ENCODE measurements at places on chromosomes 4 and X.
A peak's percentile ranks its signal among the peaks of the same experiment; 100 is the strongest.

GRCh38 chr4:83358410-83358809 lies 23.8 kb upstream of the HPSE start:
- no peak for DNase-seq

DNA sequence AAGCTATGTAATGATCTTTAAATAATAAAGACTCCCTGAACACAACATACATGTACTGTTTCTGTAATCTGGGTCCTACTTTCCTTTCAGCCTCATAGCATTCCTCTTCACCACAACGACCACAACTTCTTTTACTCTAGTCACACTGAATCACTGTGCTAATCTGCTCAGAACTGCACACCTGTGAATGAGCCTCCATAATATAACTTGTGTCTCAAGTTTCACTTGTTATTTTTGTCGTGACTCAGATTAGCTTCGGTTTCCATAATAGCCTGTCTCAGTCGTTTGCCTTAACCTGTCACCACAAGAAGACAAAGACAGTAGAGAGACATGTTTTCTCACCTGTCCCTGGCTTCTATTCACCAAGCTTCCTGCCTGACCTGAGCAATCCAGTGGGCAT lies 61.8 kb downstream of the MAGED1 start:
- no peak for DNase-seq

DNA sequence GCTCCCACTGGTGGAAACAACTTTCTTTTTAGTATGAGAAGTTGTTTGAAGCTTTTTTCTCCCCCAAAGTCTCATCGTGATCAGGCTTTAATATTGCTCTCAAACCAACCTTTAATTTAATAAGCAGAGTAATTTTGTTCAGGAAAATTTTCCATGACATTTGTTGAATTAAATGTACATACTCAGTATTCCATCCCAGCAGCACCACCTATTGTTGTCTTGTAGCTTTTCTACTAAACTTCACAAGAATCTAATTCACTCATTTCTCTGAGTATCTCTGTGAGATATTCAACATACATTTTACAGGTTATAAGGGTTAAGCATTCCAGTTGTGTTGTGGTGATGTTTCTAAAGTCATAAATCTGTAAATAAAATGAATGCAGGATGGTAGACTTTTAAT lies 218.3 kb upstream of the HAND2 start:
- no peak for DNase-seq

DNA sequence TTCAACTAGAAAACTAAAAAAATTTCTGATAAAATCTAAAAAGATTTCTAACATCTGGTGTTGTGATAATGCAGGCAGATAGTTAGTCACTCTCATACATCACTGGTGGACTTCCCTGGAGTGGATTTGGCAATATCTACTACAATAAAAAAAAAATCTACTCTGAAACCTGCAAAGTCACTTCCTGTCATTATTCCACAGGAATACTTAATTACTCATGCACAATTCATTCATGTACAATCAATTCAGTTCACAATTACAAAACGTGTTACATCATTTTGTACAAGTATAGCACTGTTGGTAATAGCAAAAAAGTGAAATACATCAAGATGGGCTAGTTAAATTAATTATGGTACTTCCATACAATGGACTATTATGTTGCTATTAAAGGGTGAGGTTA lies 16.5 kb upstream of the RHOH start:
- no peak for DNase-seq

DNA sequence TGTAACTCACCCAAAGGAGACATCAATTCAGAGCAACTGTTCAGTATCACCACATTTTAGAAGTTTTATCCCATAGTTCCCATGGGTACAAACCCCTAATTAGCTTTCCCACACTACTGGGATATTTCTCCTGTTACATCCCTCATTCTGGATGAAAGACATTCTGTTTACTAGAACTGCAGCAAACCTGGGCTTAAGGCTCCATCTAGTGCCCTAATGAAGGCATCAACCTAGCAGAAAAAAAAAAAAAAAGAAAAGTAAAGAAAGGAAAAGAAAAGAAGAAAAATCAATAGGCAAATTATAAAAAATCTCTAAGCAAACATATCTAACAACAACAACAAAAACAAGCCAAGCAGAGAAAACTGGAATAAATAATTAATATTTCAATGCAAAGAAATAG lies 133.7 kb upstream of the CPXCR1 start:
- no peak for DNase-seq

DNA sequence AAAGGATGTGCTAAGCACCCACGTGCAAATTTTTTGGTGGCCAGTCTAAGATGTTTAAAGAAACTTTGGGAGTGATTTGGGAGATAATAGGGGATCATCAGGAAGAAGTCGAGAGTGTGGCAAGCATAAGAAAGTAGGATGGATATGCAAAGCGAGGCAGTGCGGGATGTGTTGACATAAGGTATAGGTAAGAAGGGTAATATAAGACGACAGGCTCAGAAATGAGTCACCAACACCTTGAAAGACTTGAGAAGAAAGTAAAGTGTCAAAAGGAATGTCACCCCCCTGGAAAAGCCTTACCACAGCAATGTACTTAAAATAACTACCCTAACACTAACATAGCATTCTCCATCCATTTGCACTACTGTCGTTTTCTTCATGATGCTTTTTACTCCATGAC lies 69.8 kb upstream of the BMP2K start:
- no peak for DNase-seq

DNA sequence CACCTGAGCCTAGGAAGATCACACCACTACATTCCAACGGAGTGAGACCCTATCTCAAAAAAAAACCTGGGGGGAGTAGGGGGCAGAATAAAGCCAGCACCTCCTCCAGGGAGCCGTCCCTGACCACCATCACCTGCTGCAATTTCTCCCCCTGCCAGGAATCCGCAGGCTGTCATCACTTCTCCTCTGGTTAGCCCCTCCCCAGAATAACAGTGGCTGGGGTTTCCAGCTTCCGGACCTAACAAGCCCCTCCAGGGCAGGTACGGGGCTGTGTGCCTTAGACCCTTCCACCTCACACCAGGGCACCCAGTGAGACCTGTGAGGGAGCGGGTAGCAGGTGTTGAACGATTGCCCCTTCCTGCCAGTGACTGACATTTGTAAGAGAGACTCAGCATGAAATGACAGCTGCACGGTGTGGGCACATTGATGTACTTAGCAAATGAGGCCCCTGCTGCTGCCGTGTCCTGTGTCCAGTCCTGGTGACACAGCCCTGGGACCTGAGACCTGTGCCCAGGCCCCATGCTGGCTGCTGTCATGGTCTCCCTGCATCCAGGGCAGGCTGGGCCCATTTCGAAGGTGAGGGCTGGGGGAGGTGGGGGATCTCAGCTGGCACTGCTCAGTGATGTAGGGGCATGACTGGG lies 6.7 kb upstream of the WFS1 start:
- no peak for DNase-seq

DNA sequence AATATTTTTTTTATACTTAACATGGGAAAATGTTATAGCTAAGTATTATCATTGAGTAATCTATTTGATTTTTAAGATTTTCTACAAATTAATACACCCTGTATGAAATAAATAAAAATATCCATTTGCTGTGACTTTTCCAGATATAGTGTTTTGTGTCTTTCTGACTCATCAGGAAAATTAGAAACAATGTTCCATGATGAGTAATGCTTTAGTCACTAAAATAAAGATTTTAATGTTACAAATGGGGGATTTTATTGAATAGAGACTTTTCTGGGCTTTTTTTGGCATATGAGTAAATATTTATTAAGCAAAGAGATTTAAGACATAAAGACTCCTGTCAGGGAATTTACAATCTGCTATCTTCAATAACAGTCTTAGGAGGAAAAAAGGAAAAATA lies 279.2 kb upstream of the NOCT start:
- DNase-seq, result no peak

- peak; percentile 42 for DNase-seq
Measured at GRCh38 chrX:53685711-53686110, 808 bp downstream of the HUWE1 start.

GRCh38 chrX:46587753-46588171 lies 14.2 kb downstream of the CHST7 start:
- no peak for DNase-seq

- DNase-seq, result peak; percentile 10
Measured at GRCh38 chr4:54063737-54064316, 578 bp downstream of the CHIC2 start.

- no peak for DNase-seq
Measured at GRCh38 chr4:80576796-80577195, 241.3 kb downstream of the CFAP299 start.

DNA sequence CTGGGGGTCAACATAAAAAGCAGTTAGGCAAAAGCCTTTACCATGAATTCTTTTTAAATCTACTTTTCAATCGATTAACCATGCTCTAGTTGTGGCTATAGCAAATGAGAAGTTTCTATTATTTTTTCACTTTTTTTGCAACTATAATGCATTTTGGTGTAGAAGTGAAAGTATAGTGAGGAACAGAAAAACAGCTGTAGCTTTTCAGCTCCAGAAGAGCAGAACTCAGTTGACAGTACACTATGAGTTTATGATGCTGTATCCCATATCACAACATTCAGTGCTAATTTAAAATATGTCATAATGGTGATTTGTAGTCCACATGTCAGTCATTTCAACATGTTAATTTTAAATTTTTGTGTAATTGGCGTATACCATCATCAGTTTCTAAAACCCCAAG lies 8.7 kb upstream of the MUC7 start:
- DNase-seq, result no peak

DNA sequence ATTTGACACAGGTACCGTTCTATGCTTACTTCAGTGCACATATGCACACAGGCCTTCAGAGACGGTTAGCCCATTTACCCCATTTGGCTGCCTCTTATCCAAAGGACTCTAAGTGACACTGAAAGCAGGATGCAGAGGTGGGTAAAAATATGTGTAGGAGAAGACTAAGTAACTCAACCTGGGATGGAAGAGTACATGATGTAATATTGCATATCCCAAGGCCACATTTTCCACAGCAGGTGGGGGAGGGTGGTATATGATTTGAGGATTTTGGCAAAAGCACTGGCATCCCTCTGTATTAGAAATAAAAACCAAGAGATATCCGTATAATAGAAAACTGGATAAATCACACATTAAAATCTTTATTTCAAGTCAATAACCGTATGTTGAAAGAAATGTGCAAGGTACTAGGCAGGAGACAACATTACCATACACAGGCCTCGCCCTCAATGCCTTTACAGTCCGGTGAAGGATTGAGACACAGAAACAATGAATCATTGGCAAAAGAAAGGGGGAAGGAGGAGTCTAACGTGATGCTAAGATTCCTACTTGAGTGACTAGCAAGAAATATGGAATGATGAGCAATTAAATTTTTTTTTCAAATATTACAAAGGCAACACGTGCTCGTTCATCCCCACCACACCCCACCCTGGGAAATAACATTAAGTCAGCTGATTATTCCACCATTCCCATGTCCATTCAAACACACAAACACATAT lies 161.0 kb upstream of the RASGEF1B start:
- no peak for DNase-seq

- no peak for DNase-seq
Measured at GRCh38 chr4:94578195-94578594, 126.5 kb downstream of the PDLIM5 start.

DNA sequence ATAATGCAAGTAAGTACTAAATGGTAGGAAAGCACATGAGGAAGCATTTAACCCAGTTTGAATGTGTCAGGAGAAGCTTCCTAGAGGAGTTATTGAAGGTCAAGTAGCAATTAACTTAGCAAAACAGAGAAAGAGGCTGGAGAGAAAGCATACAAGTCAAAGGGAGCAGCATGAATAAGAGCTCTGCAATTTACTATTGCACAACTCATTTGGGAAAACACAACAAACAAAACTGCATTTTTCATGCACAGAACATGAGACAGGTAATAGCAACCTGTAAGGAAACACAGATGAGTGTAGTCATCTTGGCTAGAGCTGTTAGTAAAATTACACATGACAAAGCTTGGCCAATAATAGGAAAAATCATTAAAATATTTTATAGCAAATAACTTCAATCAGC lies 538.1 kb downstream of the PPP4R3C start:
- no peak for DNase-seq

- no peak for DNase-seq
Measured at GRCh38 chr4:113809311-113809710, 47.8 kb upstream of the CAMK2D start.

DNA sequence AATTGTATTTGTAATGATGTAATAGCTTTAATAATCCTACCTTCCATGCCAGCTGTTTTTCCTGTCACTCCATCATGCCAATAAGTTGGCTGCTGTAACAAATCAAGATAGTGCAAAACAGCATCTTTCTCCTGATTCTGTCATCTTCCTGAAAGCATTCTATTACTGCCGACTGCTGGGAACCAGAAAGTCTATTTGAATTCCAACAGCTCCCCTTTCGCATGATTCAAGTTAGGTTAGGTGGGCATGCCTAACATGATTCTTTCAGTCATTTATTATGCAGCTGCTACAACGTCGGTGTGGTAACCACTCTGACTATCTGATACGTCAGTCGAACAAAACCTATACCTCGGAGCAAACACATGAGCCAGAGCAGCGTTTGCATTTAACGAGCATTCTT lies 127.9 kb upstream of the DMD start:
- no peak for DNase-seq

DNA sequence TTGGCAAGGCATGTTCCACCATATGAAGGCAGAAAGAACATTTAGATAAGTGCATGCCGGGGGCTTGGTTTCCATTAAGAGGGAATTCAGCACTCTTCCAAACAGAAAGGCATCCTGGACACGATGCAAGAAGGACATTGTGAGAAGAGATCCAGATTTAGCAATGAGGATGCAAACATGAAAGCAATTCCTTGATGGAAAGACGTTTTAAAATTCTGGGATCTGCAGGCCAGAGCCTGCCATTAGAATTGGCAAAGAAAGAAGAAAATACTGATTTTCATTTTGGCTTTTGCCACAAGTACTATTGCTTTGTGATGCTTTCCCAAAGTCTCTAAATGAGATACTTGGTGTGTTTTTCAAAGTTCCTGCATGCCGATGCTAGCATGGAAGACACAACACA lies 367.6 kb downstream of the PPP3CA start:
- no peak for DNase-seq

DNA sequence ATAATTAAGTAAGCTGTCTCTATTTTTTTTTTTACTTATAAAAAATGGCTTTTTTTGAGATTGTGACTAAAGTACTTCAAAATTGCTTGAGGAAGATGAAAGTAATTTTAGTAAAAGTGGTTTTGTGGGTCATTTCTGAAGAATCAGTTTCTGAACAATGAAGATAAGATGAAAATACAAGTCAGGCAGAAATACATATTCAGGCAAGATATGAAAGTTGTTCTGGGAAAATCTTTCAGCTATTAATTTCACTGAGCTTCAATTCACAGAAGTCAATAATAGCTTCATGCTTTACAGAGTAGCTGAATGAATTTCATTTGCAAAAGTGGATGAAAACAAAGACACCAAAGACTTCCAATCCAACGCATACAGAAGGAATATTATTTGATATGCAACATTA lies 305.2 kb upstream of the ARSJ start:
- no peak for DNase-seq

- no peak for DNase-seq
Measured at GRCh38 chrX:48022100-48022499, 15.3 kb downstream of the SPACA5 start.

GRCh38 chrX:119942831-119943184 lies 743 bp downstream of the NKAP start:
- no peak for DNase-seq

GRCh38 chr4:163776957-163777356 lies 282.5 kb downstream of the TMA16 start:
- no peak for DNase-seq
